T-helper 1 cell (primary cell): ENCODE measurements at places on chromosomes 6 and 20.

- no peak for DNase-seq
These were observed 3.9 kb upstream of the SRSF3 start for GRCh38 chr6:36590237-36590636.

GRCh38 chr6:72564231-72564630, 57.6 kb upstream of the KCNQ5 start:
- DNase-seq = no peak

DNA sequence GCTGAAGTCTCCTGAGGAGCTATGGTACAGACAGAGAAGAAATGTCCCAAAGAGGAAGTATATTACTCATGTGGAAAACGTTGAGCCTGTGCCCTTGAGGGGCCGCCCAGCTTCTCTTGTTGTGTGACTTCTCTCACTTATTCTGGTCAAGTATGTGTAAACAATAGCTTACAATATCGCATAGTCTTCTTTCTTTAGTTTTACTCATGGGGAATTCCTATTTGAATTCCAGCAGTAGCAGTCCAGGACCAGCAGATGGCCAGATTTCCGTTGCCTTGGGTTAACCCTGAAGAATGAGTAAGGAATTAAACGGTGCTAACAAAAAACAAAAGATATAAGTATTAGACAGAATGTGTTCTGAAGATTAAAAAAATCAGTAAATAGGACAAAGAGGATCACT, 522.0 kb upstream of the GJE1 start:
- DNase-seq = no peak

DNA sequence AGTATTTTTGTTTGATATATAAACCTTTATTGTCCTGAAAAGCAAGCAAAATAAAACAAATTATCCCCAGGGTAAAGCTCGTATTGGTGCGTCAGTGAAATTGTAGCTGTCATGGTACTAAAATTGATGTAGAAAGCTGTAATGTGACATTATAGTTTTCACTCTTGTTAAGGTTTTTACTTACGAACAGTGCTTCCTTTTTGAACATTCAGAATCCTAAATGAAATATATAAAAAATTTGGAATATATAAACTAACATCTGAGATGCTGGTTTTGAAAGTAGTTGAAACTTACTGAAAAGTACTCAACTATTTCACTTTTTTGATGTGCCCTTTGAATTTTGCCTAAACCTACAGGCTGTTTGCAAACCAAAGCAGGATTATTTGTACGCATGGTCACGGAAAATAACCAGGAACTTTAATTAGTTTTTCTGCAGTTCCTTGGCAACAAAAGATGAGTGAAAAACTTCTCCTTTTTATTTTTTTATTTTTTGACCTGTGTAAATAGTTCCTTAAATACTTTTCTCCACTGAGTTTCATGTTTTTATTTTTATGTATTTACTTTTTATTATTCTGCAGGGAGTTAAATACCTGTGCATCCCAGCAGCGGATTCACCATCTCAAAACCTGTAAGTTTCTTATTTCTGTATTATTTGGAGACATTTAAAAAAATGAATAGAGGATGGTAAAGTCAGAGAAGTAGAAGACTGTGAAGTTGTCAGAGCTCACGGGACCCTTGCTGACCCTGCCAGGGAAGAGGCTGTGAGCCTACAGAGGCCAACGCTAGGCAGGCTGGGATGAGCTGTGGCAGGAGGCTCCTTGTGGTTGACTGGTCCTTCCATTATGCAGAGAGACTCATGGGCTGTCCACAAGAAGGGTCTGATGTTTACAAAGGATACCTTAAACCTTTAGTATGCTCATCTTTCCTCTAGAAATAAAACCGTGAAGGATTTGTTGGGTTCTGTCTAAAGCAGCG, 42.5 kb downstream of the DUSP22 start:
- DNase-seq = no peak
